ENCODE measurements at places on chromosomes 12 and 14.

- peak; percentile 55 for DNase-seq
Measured at GRCh38 chr12:106282457-106283097, 20.0 kb upstream of the TCP11L2 start.

GRCh38 chr12:53059434-53060063 lies 9.7 kb downstream of the TNS2 start:
- DNase-seq = no peak

DNA sequence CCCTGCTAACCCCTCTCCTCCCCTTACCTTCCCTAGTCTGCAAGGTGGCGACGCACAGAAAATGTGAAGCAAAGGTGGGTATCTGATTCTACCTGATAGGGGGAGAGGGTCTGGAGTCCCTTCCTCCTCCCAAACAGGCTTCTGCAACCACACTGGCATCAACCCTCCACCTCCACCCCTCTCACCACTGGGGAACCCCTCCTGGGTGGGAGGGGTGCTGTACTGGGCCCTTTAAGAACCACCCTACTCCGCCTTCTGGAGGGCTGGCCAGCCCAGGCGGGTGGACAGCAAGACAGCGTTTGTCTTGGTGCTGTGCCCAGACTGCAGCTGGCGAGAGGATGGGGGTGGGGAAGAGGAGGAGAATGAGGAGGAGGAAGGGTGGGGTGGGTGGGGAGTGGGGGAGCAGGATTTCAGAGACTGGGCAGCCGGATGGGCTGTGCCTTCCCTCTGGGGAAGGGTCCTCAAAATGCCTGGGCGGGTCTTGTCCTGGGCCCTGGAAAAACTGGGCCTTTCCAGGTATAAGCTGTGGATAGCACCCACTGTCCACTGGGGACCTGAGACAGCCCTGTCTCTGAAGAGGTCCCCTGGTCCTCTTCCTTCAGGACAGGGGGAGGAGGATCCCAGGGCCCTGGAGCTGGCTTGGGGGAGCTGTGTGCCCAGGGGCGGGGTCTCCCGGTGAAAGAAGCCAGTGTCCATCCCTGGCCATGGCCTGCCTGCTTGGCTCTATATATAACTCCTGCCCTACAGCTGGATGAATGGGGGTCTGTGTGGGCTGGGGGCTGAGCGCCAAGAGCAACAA lies 2.8 kb downstream of the TNS2 start:
- DNase-seq = no peak

DNA sequence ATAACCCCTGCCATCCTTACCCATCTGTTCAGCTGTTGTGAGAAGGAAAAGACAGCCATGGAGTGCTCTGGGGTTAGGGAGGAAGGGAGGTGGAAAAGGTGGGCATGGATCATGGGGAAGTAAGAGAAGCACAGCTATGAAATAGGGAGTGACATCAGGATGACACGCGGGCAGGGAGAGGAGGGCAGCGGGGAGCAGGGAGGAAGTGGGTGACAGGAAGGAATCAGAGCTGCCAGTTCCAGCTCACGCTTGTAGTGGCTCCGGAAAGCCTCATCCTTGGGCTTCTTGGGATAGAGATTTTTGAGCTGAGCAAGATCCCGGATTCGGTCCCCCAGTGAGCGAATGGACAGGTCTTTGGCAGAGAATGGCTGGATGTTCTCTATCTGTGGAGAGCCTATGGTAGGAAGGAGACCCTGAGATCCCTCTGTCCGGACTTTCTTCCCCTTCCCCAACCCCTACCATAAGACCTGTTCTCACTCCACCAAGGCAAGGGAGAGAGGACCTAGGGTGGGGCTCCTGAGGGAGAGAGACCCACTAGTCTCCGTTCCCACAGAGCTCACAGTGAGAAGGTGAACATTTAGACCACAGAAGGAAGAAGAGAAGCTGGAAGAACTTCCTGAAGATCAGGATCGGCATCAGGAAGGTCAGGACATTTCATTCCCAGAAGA lies 10.3 kb downstream of the NAB2 start:
- DNase-seq = no peak

DNA sequence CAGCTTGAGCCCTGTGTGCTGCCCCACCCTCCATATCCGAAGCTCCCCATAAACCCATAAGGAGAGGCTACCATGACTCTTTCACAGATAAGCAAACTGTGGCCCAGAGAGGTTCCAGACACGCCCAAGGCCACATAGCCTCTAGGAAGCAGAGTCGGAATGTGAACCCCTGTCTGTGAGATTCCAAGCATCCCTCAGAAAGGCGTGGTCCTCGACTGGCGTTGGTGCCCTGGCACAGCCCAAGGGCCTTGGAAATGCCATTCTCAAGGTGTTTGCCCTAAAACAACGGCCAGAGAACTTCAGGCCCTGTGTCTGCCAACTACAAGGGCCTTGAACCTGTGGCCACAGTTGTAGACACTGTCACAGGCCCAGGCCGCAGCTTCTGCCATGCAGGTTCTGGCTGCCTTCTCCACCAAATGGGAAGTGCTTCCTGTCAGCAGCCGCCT lies 8.5 kb upstream of the DIO3 start:
- DNase-seq = no peak

DNA sequence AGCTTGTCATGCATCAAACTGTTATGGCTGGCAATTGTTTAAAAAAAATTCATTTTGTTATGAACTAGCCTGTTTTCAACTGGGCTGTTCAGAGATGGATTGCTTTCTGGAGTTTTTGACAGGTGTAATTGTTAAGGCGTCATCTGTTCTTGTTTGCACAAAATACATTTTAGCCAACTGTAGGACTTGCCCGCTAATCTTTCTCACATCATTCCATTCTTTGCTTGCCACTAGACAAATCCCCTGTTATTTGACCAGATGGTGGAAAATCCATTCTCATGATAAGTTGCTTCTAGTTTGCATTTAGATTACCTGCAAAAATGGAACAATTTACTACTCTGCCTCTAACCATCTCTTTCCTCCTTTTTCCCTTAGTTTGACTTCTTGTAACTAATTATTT lies 114.3 kb downstream of the NPAS3 start:
- DNase-seq = no peak

DNA sequence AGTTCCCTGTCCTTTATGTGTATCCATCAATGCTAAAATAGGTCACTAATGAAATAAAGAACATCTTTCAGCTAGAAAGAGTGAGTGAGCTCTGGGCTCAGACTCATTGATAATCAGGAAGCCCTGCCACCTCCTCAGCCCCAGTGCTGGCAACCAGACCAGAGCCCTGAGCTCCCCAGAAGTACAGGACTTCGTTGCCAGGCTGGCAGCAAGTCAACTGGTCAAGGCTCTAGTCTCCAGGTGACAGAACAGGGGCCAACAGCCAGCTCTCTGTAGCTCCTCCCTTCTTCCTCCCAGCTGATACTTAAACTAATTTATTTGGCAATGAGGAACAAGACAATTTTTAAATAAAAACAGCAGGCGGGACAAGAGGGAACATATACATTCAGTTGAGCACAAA lies 145.3 kb downstream of the EGLN3 start:
- no peak for DNase-seq

- DNase-seq = no peak
Measured at GRCh38 chr12:26360062-26360461, 164.7 kb downstream of the SSPN start.

DNA sequence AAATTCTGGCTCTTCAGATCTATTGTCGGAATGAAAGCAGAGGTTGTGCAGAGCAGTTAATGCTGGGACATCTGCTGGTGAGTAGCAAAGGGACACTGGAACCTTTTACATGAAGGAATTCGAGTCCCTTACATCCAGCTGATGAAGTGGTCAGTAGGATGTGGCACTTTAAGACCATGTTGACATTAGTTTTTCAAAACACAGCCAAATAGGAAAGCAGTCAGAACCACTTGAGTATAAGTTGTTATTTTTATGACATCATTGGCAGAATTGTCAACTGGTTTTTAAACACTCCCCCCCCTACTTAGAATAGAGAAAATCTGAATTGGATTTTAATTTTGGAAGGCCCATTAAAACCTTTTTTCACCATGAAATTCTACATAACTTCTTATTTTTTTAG lies 46.8 kb upstream of the AMN start:
- DNase-seq = no peak

- no peak for DNase-seq
Measured at GRCh38 chr12:20567413-20567812, 127.7 kb upstream of the SLCO1C1 start.

- DNase-seq = no peak
Measured at GRCh38 chr14:99634443-99634842, 10.5 kb upstream of the HHIPL1 start.

Data from CD4-positive, alpha-beta T cell treated with Interleukin-15 for 4 hours (primary cell).